Breast epithelium (tissue), 4 donors: ENCODE measurements at places on chromosomes 6 and 20. TPM values are rescaled to one million over a fixed set of nuclear protein-coding genes. Genes with fewer than 3 reads are reported as not detected.

Gene ZNF831
- 1.6 TPM for total RNA-seq

DNA sequence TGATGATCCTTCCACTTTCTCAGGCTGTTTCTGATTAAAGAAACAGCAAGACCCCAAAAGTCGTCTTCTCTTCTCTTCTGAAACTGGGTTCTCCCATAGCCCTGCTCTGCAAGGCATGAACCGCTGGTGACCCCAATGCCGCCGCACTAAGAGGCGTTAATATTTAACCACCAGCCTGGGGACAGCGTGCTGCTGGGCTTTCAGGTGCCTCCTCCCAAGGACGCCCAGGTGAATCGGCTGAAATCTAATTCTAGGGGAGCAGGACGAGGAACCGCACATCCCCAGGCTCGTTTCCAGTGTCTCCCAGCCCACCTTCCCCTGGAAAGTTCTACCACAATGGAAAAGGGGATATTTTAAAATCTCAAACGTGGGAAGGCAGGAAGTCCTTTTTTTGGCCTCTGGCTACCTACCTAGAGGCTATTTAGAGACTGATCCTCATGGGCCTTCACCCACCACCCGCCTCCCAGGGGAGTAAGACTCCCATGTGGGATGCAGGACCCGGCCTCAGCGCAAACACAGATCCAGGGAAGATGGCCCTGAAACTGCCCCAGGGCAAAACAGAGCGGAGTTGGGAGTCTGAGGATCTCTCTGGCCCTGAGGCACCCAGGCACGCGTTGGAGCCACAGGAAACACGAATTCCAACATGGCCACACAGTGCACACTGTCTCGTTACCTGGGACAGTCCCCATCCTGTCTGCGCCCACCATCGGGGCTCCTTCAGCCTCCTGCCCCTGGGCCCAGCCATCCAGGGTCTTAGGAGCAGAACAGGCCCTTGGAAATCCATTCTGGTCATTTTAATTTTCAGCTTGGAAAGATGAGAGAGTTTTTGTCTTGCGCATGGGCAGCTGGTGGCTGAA lies 56.2 kb downstream of the BMP7 start:
- no peak for DNase-seq

Gene CLPSL1
- total RNA-seq: 1.3 TPM

DNA sequence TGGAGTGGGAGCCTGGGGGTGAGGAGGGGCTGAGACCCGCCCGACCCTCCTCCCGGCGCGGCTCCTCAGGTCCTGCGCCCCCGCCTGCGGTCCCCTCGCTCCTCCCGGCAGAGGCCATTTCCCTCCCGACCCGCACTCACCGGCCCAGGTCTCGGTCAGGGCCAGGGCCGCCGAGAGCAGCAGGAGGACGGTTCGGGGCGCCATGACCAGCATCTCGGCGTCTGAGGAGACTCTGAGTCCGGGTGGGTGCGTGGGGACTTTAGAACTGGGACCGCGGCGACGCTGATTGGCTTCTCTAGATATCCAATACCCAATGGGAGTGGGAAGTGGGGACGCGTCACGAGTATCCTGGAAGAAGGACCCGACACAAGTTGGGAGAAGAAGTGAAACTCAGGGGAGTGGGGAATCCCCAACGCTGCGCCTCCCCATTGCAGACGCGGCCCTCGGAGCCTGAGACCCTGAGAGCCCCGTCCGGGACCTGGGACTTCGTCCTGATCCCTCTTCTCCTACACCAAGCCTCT lies at the start of gene HLA-B:
HLA-B (minus strand) TSS at position 234 of the 521 bp plus-strand sequence; CDS start at position 213, 21 bp downstream.
- peak; percentile 47 for DNase-seq

Gene ERVFRD-1
- not detected for total RNA-seq

Gene RFX6
- under 0.01 TPM for total RNA-seq

DNA sequence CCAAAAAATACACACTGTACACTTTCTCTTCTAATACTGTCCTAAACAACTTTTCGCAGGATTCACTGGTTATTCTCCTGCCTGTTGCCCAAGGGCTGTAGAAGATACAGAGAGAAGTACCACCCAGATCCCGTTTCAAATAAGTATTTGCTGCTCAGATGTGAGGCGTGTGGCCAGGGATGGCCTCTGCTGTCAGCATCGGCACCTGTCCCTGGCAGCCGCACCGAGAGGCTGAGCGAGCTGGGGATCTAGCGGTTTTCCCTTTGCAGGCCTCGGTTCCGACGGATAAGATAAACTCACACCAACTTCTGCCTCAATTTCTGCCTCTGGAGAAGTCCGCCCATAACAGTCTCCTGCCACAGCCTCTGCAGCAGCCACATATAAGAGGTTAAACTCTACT lies 685.2 kb upstream of the AGPAT4 start:
- DNase-seq: no peak

Gene DEFB123
- not detected for total RNA-seq

- DNase-seq: no peak
These were observed 13.9 kb upstream of the RANBP9 start for GRCh38 chr6:13725570-13725969.

Gene EPPIN
- not detected for total RNA-seq

GRCh38 chr6:35415065-35415891 lies 36.9 kb upstream of the FANCE start:
- peak; percentile 69 for DNase-seq

GRCh38 chr6:54719633-54720032 lies 126.9 kb upstream of the FAM83B start:
- DNase-seq: no peak

Gene NECAB3
- total RNA-seq: 37.3 TPM

Gene BEND3
- 2.5 TPM for total RNA-seq

Gene CDK19
- 14.1 TPM for total RNA-seq

DNA sequence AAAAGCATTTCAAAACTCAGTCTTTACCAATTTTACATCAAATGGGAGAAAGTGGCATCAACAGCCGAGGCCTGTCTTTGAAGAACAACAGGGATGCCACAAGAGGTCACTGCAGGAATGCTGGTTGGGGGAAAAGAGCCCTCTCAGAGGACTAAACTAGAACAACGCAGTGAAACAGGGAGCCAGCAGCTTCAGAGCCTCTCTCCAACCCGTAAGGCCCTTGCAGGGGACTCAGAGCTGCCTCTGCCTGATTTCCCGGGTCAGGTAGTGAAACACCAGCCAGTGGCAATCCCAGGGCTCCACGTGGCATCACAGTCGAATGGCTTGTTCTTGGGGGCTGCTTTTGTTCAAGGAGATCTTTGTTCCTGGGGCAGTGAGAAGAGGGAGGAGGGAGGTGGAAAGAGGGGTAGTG lies 55.0 kb upstream of the KCNK16 start:
- DNase-seq: peak; percentile 28
